Mesendoderm (in vitro differentiated cells): ENCODE measurements at places on chromosomes 16 and 17.

DNA sequence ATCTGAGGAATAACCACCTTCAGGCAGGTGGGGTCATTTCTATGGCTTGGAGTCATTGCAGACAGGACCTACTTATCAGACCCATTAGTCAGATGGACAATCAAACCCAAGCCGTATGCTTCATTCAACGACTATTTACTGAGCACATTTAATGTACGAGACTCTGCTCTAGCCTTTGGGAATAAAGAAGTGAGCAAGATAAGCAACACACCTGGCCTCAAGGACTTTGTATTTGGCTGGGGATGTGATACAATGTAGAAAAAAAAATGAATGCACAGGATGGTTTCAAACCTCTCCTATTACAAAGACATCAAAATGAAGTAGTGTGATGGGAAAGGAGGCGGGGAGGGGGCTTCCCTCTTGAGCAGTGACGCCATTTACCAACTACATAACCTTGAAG, 311.7 kb downstream of the PMP22 start:
- DNase-seq: no peak

DNA sequence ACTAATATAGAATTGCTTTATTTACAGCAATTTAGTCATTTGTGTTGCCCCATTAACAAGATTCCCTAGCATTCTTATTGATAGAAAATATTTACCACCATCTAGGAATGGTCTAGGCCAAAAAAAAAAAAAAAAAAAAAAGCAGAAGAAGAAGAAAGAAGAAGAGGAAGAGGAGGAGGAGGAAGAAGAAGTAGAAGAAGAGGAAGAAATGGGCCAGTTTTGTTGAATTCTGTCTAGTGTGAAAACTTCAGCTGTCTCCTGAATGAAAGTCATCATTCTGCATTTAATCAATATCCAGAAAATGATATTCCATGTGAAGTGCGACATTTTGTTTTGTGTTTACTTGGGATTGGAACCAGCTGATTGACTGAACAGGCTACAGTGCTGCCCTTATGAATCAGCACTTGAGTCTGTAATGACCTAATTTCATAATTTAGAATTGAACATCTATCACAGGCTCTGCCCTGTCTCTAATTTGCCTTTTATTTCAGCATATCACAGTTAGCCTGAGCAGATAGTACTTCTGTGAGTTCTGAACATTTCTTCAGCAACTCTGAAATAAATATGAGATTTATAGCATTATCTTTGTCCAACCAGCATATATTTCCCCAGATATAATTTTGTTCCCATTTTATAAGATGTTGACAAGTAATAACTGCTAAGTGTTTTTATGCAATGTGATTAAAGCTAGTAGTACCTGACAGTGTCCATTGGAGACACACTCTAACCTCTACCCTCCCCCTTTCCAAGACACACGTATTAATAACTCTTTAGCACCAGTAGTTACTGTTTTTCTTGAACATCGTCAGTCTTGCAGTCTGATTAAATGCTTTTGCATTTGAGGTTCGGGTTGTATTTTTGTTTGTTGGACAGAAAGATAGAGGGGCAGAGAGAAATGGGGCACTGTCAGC, 5.9 kb downstream of the ANKFN1 start:
- no peak for DNase-seq

- peak; percentile 67 for DNase-seq
These were observed 1.3 kb downstream of the NF1 start for GRCh38 chr17:31096106-31096436.

DNA sequence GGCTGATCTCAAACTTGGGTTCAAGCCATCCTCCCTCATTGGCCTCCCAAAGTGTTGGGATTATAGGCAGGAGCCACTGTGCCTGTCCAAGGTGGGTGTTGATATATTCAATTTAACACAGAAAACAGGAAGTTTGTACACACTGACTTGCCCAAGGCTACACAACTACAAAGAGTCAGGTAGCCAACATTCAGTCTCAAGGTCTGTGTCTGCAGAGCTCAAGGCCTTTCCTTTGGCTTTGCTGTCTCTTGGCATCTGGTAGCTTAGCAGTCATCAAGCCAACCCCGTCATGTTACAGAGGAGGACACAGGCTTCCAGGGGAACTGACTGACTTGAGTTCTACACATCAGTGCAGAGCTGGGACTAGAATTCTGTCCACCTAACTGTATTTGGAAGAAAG, 11.9 kb upstream of the MEFV start:
- no peak for DNase-seq

DNA sequence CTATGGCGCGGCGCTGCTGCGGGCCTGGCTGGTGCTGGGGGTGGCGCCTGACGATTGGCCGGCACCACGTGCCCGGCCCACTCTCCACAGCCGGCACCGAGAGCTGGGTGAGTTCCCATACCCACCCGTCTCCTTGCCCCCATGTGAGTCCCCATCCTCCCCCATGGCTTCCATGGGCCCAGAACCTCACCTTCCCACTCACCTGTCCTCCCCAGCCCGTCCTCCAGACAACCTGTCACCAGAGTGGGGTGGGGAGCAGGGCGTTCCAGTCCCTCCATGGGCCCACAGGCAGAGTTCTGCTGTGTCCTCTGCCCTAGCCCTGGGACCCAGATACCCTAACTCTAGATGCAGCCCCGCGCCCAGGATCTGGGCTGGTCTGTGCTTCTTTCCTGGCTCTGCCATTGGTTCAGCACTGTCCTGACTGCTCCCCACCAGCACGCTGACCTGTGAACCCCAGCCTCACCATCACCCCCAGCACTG, 5.5 kb downstream of the ARMC5 start:
- no peak for DNase-seq

- no peak for DNase-seq
These were observed 63.4 kb upstream of the RBL2 start for GRCh38 chr16:53370827-53371226.

DNA sequence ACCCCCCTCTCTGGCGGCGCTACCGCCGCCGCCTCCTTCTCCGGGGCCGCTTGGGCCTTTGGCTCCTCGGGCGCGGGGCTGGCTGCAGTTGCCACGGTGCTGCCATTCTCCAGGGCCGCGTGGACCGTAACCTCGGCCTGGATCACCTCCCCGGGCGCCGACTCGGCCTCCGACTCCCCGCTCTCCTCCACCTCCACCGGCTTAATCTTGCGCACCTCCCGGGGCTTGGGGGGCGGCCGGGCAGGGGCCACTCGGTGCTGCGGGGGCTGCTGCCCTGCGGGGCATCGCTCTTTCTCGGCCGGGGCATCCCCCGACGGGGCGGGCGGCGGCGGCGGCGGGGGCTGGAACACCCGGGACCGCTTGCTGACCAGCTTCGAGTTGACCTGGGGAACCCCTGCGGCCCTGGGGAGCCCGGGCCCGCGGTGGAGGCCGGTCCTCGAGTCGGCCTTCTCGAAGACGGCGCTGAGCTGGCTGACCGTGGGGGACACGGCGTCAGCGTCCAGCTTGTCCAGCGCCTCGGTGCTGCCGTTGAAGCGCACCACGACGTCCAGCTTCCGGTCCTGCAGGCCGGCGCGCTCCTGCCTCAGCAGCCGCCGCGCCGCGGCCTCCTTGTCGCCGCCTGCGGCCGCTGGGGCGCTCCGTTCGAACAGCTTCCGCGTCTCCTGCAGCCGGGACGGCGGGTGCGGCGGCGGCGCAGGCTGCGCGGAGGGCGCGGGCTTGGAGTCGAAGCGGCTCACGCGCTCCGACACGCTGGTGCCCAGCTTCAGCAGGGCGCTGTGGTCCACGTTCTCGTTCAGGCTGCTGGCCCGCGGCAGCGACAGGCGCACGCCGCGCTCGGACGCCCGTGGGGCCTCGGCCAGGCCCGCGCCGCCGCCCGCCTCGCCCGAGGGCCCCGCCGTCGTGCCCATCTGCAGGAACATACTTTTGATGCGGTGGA, 792 bp downstream of the PPP1R9B start:
- peak; percentile 78 for DNase-seq

GRCh38 chr16:84647828-84648594, at the start of gene KLHL36:
TSS of gene KLHL36 (plus strand) at chr16:84648511. CDS start at chr16:84650868, 2,357 bp downstream.
- no peak for DNase-seq

- DNase-seq: no peak
These were observed 5.9 kb downstream of the RNF43 start for GRCh38 chr17:58411408-58411894.

- DNase-seq: no peak
These were observed 62.4 kb downstream of the ZNF778 start for GRCh38 chr16:89279666-89280481.

- no peak for DNase-seq
These were observed 43.3 kb upstream of the CDH13 start for GRCh38 chr16:82583422-82583821.

- no peak for DNase-seq
These were observed 29.0 kb downstream of the HEXIM2 start for GRCh38 chr17:45190503-45191255.
